ENCODE measurements at places on chromosomes 16 and 17.

- no peak for DNase-seq
These were observed 8.5 kb downstream of the ZC3H18 start for GRCh38 chr16:88578446-88579313.

DNA sequence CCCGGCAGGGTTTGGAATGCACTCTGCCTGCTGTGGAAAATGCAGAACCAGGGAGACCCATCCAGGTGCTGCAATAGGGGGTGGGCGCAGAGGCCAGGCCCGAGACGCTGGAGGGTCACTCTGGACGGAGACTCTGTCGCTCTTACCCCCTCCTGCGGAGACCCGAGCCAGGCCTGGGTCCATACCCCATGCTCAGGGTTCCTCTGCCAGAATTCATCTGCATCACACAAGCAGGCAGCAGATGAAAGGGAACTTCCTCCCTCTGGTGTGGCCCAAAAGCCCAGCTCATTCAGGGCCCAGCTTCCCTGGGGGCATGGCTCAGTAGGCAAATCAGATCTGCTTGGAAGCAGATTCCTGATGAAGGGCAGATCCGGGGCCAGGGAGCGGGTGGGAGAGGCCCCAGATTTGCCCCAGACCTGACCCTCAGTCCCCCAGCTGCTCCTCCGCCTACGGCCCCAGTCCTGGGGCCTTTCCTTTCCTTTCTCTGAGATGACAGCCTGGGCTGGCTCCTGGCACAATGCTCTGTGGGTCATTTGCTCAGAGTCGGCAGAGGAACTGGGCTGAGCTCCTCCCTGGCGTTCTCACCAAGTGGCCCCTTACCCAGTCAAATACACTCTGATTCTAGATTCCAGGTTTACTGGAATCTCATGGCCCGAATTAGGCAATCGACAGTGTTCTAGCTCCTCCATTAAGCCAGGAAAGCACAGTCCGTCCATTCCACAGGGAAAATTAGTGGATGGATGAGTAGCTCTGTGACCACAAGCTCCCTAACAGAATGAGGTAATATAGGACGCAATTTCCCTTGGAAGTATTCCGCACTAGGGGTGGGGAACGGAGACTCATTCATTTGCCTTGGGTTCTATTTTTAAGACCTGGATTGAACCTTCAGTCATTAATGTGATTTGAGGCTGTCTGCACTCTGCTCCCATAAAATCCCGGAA lies 19.1 kb upstream of the RASD1 start:
- DNase-seq = no peak

- DNase-seq = no peak
These were observed 258.9 kb upstream of the AXIN2 start for GRCh38 chr17:65820306-65820705.

- no peak for DNase-seq
These were observed 226.6 kb upstream of the ASIC2 start for GRCh38 chr17:33519692-33520091.

DNA sequence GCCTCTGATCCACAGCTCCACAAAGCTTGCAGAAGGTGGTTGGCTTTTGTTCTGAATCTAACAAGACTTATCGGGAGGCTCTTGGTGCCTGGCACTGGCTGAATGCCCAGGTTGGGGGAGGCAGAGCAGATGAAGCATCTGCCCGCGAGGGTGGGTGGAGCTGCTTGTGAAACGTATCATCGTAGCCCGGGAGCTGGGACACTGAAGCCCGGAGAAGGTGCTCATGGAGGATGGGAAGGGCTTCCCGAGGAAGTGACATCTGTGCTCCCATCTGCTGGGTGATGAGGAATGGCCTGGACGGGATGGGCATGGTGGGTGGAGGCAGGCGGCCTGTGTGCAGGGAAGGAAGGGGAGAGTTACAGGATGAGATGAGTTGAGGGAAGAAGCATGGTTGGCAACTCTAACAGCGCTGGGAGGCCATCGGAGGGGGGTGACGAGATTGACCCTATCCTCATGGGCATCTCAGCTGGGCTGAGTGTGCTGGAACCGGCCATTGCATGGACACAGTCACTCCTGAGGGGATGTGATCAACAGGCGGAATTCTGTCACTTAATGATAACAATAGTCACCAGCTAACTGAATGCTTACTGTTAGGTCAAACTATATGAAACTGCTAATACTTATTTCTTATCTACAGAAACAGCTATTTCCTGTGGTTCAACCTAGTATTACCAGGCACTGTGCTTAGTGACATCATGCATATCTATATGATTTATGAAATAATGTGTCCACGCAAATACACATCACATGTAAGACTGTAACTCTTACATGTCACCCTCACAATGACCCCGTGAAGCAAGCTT lies 102.7 kb downstream of the ABCC6 start:
- DNase-seq = no peak

DNA sequence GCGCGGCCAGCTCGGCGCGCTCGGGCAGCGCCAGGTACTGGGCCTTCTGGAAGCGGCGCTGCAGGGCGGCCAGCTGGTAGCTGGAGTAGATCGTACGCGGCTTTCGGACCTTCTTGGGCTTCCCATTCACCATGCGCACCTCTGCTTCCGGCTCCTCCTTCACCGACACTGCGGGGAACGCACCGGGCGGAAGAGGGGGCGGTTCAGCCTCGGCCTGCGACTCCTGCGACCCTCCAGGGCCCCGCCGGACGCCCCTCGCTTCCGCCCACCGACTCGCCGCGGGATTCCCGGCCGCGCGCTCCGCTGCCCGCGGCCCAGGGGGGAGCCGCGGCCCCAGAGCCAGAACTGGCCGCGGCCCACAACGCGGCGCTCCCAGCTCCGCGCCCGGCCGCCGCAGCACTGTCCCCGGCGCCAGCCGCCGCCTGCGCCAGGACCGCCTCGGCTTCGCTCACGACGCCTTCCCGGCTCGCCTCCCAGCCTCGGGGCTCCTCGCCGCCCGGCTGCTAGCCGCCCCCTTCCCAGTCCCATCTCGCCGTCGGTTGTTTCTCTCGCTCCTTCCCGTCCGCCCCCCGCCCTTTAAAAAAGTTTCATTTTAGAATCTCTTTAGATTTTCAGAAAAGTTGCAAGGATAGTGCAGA lies 1.5 kb downstream of the DLX3 start:
- DNase-seq = no peak

DNA sequence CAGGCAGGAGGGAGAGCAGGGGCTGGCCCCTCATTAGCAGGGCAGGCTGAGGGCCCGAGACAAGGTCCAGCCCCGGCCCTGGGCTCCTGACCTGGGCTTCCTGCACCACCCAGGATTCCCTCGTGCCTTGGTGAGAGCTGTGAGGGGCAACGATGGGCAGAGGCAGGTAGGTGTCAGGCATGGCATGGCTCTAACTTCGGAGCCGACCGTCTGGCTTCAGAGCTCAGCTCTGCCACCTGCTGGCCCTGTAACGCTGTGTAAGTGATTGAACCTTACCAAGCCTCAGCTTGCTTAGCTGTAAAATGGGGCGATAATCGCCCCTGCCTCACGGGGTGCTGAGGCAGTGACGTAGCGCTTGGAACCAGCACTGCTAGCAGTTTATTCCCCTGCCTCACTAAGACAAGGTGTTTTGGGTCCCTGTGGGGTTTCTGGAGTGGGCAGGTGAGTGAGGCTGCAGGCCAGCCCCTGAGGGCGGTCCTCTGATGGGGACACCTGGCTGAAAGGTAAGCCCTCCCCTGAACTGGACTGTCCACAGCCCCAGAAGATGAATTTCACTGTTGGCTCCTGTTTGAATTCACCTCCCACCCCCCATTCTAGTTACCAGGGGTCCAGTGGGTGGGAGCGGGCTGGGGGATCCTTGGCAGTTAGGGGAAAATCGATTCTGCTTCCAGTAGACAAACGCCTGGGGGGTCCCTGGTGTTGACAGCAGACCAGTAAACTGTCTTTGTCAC lies 184.8 kb upstream of the GSE1 start:
- peak; percentile 26 for DNase-seq

GRCh38 chr16:69351309-69352027 lies at the start of gene TMED6:
Gene TMED6, minus strand, starts transcription at chr16:69351786. Its CDS starts 33 bp downstream, at chr16:69351753.
- no peak for DNase-seq

- no peak for DNase-seq
These were observed 130.8 kb downstream of the TMEM132E start for GRCh38 chr17:34710226-34710625.

- DNase-seq = no peak
These were observed 116.8 kb downstream of the HIC1 start for GRCh38 chr17:2171702-2172076.

GRCh38 chr17:74739227-74739831 lies 2.3 kb downstream of the RAB37 start:
- DNase-seq = no peak

DNA sequence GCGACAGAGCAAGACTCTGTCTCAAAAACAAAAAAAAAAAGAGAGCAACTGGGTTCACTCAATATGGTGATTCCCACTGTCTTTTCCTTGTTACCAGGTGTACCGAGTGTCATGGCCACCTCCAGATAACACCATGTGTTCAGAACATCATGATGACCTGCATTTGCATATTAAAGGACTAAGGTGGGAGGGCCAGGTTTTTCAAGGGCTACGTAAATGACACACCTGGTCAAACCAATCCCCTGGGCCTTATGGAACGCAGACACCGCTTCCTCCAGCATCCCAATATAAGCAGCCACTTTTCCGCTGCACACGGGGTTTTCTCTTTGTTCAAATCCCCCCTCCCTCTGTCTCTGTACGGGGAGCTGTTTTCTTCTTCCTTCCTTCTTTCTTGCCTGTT lies 29.3 kb downstream of the WSCD1 start:
- DNase-seq = no peak

DNA sequence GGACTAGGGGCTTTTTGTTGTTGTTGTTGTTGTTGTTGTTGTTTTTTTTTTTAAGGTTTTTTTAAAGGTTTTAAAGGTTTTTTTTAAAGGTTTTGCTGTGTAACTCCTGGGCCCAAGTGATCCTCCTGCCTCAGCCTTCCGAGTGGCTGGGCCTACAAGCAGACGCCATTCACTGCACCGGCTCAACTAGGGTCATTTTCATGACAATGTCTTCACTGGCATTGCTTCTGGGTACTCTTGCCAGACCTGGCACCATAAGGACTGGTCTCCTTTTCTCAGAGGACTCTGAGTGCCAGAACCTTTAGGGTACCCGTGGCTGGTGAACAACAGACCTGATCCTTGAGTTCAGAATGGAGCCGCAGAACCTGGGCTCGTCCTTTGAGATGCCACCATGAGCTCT lies 20.4 kb downstream of the POLR3E start:
- no peak for DNase-seq

DNA sequence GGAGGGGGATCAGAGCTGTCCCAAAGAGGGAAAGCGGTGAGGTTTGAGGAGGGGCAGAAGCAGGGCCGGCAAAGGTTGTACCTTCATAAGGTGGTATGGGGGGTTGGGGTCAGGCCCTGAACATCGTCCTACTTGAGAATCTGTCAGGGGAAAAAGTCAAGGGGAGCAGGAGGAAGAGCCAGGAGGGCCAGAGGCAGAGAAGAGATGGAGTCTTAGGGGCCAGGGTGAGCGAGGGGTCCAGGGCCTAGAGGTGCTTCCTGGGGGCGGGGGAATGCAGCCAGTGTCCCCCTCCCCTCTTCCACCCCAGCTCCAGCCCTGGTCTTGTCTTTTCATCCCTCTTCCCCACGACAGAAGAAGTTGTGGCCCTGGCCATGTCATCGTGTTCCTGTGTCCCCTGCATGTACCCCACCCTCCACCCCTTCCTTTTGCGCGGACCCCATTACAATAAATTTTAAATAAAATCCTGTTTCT lies 1.3 kb upstream of the PRRT2 start:
- DNase-seq = no peak

- DNase-seq = no peak
These were observed 94.6 kb downstream of the BANP start for GRCh38 chr16:88045820-88046303.

DNA sequence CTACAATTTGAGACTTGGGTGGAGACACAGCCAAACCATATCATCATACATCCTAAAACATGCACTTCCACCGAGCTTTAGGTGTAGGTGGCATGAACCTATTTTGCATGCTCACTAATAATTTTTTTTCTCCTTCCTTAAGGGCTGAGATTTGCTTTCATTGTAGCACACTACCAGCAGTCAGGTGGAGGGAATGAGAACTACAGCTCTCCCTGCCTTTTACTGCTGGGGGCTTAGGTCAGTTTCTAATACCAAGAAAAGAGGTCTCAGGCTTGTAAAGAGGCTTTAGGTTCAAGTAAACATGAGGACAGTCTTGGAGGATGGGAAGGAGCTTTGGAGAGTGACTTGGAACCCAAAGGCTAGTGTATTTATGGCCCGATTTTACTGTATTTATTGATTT lies 22.0 kb downstream of the CFAP20 start:
- no peak for DNase-seq

DNA sequence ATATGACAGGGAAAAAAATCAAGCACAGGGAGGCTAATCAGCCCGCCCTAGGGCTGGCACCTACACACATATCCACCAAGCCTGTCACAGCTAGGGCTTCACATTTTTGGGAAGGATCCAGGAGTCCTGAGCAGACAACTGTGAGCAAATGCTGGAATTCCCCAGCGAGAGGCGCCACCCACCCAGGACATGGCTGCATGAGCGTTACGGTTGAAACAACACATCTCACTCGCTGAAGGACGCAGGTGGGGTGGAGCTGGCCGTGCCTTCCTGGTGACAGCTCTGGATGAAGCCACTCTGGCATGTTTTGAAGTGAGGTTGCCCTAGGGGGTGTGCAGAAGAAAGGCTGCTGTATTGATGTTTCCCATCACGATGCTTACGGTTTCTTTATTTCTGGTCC lies 315.1 kb upstream of the EEF2KMT start:
- no peak for DNase-seq

DNA sequence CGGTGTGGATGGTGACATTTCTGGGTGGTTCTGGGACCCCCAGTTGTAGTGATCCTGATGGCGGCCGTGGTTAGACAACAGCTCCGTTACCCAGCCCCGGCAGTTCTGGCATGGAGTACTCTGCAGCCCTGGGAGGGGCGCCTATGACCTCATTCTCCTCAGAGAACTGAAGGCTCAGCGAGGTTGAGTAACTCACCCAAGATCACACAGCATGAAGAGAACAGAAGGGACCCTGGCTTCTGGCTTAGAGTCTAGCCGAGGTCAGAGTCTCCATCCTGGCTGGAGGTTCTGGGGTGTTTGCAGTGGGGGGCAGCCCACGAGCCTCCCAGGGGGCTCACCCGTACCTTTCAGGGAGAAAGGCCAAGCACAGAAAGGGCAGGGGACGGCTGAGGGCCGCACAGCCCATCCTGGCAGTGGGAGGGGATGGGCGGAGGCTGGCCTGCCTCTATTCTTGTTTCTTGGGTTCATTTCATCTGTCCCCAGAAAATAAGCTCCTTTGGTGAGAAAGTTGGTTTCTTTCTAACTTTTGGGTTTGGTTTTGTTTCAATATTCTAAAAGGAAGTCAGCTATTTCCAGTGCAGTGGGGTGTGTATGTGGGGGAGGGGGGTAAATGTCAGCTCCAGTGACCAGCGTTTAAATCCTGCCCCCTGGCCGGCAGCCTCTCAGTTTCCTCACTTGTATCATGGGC lies 13.2 kb downstream of the ZFPM1 start:
- no peak for DNase-seq

DNA sequence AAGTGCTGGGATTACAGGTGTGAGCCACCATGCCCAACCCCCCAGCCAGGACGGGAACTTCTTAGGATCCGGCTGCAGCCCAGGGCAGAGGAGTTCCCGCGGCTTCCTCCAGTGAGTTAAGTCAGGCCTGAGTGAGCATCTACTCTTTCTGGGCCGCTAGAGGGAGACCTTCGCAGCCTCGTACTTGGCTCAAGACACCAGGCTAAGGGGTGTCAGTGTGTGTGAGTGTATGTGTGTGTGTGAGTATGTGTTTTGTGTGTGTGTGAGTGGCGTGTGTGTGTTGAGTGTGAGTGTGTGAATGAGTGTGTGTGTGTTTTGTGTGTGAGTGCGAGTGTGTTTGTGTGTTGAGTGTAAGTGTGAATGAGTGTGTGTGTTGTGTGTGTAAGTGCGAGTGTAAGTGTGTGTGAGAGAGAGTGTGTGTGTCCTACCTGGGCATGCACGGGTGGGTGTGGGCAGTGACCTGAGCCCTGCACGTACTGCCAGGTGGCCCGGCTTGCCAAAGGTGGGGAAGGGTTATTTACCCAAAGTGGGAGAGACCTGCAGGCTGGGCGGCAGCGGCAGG lies 58.5 kb downstream of the TMEM235 start:
- DNase-seq = peak; percentile 44

Measured in activated T-helper 1 cell treated with anti-CD3 and anti-CD28 coated beads, Interleukin-2, amount 50 U/mL, for 16 hours (primary cell).